Activated CD8-positive, alpha-beta T cell treated with anti-CD3 and anti-CD28 coated beads, Interleukin-2, amount 10 ng/mL, durations not matched to agents 7 days and 5 days (primary cell): ENCODE measurements at places on chromosomes 7 and 10. TPM values are rescaled to one million over a fixed set of nuclear protein-coding genes. Genes with fewer than 3 reads are reported as not detected.

GRCh38 chr10:93437946-93438612, 44.1 kb downstream of the MYOF start:
- no peak for DNase-seq

DNA sequence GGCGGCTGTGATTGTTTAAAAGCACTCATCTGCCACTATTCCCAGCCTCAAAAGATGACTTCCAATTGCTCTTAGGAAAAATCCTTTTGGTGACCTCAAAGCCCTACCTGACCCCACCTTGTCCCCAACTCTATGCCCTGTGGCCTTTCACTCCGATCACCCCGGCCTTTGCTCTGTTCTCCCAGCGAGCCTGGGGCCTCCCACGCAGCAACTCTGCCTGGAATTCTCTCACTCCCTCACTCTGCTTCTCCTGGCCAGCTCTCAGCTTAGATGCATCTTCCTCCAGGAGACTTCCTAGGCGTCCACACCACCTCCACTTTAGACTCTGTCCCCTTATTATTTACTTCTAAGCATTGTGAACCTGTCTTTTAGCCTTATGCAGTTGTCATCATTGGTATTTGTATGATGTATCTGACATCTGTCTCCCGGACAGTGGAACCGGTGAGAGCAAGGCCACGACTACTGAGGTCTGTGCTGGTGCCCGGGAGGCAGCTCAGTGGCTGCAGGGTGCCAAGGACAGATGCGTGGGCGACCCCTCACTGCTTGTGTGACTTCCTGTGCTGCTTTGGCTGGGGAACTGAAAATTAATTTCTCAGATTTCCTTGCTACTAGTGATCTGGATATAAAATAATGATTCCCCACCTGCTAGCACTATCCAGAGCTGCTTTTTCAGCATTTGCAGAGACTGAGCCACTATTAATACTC, 63.0 kb downstream of the PIP4K2A start:
- DNase-seq = peak; percentile 38

- no peak for DNase-seq
Measured at GRCh38 chr7:75621124-75621523, 117.6 kb downstream of the HIP1 start.

GRCh38 chr7:127678947-127679346, 27.0 kb downstream of the SND1 start:
- no peak for DNase-seq

Gene TASOR2
- 54.3 TPM for total RNA-seq

DNA sequence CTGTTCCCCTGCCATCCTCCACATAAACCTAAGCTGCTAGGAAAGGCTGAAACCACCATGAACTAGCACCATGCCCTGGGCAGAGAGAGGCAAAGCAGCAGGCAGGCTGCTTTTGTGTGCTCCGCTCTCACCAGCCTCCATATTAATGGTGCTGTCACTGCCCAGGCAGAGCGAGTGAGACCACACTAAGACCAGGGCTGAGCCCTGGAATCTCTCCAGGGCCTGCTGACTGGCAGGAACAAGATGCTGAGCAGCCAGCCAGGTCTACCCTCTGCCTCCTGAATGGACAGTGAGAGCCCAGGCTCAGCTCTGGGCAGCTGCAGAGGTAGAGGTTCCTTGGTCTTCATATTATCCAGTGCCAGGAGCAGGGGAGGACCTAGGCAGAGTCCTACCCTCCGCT, 1.6 kb upstream of the CRHR2 start:
- DNase-seq = no peak

Gene KCNMA1
- 0.16 TPM for total RNA-seq

DNA sequence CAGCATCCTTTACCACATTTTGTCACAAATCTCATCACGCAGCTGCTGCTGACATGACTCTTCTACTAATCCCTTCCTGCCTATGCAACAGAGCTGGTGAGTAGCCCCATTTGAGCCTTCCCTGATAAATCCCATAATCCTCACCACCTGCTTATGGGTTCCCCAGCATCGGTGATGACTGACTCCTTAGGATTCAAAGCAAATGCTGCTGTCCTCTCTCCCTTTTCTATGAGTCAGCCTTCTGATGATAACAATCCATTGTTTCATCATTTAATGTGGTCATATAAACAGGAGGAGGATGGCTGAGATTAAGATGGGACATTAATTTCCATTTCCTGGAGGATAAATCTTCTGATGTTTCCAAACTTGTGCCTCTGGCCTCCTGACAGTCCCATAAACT, 73.4 kb downstream of the SORCS1 start:
- no peak for DNase-seq

Gene CYP3A7
- not detected for total RNA-seq

- DNase-seq = no peak
Measured at GRCh38 chr10:50367732-50368131, 116.4 kb upstream of the ASAH2 start.
